Caudate nucleus (tissue), 63 donors: ENCODE measurements at places on chromosomes 1 and 21.

- DNase-seq, result no peak
Measured at GRCh38 chr1:242140836-242141235, 141.9 kb upstream of the MAP1LC3C start.

GRCh38 chr1:69109277-69109676 is 458.4 kb upstream of the LRRC7 start:
- DNase-seq, result no peak

GRCh38 chr21:16420031-16420724 is 690.4 kb downstream of the USP25 start:
- peak; percentile 4 for DNase-seq

- no peak for DNase-seq
Measured at GRCh38 chr1:1208713-1209433, 2.5 kb upstream of the TNFRSF18 start.

DNA sequence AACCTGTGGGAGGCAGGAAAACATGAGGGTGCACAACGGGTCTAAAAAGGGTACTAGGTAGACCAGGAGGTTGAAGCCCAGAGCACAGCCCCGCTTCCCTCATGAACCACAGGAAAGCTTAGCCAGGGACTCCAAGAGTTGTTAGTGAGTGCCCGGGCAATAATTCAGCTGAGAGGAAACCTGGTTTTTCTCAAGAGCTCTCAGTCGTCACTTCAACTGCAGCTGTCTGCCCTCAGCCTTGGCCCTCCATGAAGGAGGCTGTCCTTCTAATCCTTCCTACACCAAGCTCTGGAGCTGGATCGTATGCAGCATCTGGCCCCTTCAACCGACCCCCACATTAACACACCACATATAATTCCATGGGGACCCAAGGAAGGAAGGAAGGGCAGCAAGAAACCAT is 77.0 kb upstream of the BACE2 start:
- DNase-seq, result no peak

DNA sequence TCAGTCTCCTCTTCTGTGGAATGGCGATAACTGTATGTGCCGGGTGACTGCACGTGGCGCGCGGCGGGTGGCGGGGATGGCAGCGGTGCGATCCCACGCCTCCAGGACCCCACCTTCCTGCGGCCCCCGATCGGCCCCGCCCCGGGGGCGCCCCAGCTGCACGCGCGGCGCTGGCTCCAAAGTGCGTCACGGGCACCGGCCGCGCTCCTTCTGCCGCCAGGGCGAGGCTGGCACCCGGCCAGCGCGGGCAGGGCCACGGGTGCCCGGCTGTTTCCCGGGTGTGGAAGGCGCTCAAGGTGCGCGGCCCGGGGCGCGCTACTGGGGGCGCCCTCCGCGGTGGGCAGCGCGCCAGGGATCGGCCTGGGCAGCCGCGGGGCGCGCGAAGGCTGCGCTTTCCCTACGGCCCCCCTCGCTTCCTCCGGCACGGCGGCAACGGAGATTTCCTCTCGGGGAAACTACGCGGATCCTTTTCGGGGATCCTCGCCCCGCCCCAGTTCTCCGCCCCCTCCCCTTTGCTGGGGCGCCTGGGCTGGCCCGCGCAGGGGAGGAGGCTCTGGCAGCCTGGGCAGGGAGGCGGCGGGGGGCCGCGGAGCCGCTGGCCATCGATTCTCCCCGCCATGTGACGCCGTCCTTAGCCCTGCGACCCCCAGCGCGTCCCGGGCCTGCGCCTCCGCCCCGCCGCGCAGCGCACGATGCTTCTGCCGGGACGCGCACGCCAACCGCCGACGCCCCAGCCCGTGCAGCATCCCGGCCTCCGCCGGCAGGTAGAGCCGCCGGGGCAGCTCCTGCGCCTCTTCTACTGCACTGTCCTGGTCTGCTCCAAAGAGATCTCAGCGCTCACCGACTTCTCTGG is at the start of gene EVA1C:
Gene EVA1C (plus strand): TSS at position 545 of the 853 bp plus-strand sequence. CDS start 148 bp downstream, at position 693.
- DNase-seq, result no peak

DNA sequence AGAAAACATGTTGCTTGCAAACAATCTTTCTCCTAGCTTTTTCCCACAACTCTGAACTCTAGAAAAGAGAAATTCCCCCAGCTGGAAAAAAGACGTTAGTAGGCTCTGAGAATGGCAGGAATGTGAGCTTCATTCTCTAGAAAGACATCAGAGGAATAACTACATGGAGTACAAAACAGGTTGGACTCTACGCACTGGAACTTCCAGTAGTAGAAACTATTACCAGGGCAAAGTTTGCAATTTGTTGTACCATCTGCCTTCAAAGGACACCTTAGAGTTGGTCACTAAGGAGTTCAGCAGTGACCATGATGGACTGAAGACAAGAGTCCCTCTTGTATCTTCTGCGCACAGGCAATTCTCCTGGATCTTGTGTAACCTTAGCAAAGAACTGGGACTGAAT is 60.9 kb downstream of the SLC35D1 start:
- no peak for DNase-seq

DNA sequence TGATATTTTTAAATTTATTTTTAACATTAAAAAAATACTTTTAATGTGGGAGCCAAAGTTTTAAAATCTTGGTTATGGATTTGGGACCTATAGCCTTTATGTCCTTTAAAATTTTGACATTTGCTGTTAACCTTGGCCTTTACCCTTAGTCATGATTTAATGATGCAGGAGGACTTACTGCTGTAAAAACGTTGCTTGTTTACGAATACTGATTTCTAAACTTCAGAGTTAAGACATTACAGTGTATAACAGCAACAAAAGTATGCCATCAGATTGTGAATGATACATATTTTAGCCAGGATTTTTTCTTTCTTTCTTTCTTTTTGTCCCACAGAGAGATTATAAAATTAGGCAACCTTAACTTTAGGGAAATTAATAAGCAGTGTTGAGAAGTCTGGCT is 8.9 kb downstream of the RBM15 start:
- no peak for DNase-seq

- no peak for DNase-seq
Measured at GRCh38 chr1:86567341-86567740, 20.5 kb downstream of the CLCA4 start.

DNA sequence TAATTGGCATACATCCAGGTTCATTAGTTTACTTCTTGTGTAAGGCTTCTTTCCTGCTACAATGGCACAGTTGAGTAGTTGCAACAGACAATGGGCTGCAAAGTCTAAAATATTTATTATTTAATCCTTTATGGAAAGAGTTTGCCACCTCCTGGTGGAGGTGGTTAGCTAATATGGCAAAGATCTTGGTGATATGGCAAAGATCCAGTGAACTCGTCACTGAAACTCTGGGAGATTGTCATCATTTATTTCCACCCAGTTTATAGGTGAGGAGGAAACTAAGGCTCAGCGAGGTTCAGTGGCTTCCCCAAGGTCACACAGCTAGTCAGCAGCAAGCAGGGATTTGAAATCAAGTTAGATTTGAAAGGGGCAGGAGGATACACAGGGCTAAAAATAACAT is 16.1 kb upstream of the IFFO2 start:
- no peak for DNase-seq

DNA sequence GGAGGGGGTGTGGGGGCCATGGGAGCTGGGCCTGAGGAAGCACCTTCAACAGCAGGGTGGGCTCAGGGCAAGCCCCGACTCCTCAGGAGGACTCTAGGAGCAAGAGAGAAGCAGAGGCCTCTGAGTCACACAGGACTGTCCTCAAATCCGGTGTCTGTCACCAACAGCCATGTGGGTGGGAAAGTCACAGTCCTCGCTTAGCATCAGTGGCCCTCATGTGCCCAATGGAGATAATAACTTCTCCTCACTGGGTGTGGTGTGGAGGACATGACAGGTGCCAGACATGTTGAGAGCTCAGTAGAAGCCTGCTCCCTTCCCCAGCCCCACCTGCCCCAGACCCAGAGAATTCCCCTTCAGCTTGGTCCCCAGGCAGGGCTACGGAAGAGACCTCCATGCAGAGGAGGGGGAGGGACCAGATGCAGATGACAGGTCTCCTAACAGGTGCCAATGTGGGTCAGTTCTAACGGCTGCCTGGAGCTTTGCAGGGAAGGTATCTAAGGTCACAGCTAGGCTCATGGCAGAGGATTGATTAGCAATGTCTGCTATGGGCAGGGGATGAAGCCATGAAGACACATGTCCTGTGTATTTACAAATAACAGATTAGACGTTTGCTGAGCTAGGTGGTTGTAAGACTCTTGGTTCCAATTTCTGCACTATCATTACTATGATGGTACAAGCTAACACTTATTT is 30.2 kb downstream of the TTC39A start:
- DNase-seq, result no peak

DNA sequence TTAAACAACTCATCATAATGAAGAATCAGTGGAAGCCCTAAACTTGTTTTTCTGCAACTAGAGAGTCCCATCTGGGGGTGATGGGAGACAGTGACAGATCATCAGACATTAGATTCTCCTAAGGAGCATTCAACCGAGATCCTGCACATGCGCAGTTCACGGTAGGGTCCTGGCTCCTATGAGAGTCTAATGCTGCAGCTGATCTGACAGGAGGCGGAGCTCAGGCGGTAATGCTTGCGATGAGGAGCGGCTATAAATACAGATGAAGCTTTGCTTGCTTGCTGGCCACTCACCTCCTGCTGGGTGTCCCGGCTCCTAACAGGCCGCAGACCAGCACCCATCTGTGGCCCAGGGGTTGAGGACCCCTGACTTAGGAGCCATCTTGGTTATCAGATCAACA is 247.2 kb downstream of the FMN2 start:
- DNase-seq, result no peak

DNA sequence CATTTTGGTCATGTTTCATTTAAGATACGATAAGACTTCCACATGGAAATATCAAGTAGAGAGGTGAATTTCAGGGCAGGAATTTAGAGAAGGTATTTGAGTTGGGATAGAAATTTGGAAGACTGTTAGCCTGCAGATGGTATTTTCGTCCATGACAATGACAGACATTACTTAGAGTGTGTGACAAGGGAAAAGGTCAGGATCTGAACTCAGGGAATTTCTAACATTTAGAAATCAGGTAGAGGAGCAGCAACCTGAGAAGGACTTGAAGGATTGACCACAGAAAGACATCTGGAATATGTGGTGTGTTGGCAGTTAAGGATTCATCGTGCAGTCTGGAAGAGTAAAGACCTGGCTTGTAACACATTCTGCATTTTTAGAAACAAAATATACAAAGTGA is 57.9 kb downstream of the RABGAP1L start:
- DNase-seq, result no peak

DNA sequence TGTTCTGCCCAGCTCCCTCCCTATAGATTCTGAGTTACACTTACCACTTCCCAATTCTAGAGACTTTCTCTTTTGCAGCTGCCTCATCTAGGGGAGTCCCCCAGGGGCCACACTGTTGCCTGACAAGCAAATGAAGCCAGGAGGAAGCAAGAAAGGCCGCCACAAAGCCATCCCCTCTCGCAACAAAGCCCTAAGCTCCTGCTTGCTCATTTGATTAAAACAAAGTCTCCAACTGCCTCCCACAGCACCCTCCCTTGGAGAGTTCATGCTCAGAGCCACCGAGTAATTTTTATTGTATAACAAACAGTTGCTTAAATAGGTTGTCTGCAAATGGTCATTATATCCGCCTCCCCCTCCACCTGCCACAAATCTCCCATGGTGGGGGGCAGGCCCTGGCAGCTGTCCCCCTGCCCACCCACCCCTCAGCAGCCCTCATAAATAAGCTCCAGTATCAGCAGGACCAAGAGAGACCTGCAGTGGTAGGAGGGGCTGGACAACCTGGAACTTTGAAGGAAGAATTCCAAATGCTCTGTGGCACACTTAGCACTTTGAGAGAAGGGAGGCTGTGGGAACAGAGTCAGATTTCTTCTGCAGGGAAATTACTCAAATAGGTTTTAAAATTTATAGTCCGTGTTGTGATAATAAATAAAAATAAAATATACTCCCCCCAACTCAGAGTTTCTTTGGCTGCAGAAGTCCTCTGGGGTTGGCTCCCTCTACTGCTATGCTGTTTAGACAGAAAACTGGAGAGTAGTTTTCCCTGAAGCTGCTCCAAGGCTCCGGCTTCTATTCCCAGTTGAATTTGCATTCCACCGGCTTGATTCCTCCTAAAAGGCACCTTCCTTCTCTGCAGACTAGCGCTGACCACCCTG is 237.5 kb downstream of the TTLL7 start:
- DNase-seq, result no peak

DNA sequence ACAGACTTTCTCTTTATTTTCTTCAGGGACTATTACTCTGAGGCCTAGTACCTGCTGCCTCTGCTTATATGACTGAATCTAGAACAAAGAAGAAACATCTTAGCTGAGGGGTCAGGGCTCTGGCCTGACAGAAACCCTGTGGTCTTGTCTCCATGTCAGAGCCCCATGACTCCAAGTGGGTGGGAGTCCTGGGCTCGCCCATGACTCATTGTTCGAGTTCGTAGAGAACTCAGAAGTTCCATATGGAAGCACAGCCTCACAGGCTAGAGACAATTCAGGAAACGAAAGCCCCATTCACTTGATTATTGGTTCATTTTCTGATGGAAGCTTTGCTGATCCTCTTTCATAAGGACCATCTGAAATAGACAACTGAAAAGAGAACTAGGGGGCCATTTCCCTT is 73.2 kb downstream of the CD58 start:
- no peak for DNase-seq

- no peak for DNase-seq
Measured at GRCh38 chr1:22709891-22710700, 543 bp upstream of the EPHB2 start.

DNA sequence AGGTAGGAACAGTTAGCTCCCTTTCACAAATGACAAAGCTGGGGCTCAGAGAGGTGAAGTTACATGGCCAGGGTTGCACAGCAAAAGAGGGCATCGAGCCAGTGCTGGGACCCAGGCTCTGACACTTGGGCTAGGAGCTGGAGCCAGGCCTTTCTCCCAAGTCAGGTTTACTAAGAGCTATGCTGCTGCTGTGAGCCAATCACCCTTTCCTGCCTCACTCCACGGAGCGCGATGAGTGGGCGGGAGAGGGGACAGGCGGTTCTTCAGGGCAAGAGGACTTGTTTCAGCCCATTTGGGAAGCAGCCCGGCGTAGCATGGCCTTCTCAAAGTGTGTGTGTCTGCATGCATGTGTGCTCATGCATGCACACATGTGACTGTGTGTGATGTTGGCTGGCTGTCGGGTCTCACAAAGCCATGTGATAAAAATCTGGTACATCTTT is 10.6 kb downstream of the ID3 start:
- DNase-seq, result no peak

DNA sequence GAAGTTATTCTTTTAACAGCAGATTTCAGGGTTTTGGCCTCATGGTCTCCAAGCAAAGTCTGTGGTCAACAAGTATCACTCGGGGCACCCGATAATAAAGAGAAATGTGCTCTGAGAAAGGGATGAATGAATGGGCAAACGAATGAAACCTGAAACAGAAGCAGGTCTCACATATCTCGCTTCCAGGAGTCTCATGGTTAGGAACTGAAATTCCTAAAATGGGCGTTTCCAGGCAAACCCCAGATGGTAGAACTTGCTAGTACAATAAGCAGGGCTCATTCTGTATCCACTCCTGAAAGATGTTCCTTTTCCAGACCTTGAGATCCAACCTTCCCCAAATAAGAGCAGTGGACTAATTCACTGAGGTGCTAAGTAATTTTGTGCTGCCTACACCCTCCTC is 87.2 kb downstream of the LAMC2 start:
- DNase-seq, result no peak
